ENCODE measurements at places on chromosomes 11 and 22.

GRCh38 chr11:96311120-96311568 lies 31.9 kb downstream of the MAML2 start:
- DNase-seq = no peak

DNA sequence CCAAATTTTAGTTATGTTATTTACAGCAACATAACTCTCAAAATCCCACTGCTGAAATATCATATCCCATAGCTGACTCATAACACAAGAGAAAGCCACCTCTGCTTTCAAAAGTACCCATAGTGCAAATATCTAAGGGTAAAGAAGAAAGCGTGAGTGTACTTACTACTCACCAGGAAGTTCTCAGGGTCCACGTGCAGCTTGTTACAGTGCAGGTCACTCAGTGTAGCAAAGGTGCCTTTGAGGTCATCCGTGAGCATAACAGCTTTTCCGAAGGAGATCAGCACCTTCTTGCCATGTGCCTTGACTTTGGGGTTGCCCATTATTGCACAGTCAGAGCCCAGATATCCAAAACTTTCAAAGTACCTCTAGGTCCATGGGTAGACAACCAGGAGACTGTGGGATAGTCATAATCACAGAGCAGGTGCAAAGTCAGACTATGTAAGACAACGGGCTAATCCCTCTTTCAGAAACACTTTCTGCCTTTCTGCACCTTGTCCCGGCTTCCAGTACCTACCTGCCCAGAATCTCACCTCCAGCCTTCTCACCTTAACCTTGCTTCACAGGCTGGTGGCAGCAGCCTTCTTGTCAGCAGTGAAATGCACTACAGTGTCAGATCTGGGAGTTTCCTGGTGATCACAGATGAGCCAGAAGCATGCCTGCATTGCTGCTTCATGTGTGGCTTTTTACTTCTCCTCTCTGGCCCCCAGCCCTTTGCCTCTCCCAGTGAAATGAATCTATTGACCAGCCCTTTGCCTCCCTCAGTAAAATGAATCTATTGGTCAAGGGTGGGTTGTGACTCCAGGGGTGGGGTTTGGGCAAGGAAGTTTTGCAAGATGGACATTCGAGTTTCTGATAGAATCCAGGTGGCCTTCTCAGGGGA lies 6.5 kb downstream of the HBG1 start:
- DNase-seq = no peak

DNA sequence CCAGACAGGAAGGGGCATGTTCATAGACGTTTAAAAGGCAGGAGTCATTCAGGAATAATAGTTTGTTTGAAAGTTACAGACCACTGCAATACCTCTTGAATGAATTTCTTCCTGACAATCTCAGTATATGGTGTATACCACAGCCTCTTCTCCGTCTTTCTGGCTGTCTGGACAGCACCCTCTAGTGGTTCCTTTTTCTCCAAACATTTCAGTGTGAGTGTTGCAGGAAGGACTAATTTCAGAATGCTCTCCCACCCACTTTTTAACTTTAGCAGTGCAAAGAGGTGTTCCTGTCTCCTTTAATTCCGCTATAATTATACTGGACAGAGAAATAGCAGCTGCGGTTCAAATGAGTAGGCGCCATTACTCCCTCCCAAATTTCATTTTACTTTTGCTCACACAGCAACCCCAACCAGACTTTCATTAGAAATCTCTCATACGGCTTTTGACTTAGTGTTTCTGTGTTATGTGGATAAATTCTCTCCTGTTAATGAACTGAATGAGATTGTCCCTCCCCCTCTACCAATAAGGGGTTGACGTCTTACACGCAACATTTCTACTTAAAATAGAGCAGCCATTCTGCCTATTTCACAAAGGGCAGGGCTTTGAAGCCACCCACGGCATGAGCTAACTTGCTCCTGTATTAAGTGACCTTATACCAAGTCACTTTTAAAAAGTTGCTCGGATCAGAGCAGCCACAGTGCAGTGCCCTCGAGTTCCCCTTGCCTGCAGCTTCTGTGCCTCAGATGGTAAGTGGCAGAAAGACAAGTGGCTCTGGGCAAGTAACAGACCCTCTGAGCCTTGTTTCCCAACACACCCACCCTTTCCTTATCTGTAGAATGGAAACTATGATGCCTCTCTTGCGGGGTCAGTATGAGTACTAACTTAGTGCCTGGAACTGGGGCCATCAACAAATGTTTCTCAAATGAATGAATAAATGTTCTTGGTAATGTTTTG lies 368.6 kb downstream of the OPCML start:
- DNase-seq = no peak

GRCh38 chr11:117011541-117011898 lies 86.7 kb downstream of the SIK3 start:
- no peak for DNase-seq

- no peak for DNase-seq
Measured at GRCh38 chr11:91086028-91086427, 863.2 kb upstream of the CHORDC1 start.

GRCh38 chr22:44128958-44129618 lies 51.6 kb upstream of the PARVG start:
- DNase-seq = no peak

DNA sequence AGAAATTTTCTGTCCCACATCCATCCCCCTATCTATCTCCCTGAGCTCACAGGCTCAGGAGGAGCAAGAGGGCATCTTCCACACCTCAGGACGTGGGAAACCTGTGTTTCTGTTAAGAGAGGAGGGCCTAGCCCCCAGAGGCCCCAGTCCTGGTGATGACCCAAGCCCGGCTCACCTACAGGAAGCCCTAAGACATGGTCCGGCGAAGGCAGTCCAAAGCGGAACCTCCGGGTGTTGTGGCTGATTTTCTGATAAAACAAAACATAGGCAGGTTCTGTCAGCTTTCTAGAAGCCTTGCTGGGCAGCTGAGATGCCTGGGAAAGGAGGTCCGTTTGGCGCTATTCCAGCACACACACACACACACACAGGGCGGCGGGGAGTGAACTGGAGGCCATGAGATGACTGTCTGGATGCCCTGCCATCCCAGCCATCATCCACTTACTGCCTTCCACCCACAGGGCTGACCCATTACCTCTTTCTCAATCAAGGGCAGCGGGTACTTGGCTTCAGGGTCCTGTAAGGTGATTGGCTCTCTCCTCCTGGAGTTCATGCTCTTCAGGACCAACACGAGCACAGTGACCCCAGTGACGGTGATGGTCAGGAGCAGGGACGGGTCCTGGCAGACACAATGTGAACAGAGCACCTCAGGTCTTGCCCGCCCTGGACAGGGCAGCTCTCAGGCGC lies 882 bp downstream of the CYB5R2 start:
- DNase-seq = no peak

DNA sequence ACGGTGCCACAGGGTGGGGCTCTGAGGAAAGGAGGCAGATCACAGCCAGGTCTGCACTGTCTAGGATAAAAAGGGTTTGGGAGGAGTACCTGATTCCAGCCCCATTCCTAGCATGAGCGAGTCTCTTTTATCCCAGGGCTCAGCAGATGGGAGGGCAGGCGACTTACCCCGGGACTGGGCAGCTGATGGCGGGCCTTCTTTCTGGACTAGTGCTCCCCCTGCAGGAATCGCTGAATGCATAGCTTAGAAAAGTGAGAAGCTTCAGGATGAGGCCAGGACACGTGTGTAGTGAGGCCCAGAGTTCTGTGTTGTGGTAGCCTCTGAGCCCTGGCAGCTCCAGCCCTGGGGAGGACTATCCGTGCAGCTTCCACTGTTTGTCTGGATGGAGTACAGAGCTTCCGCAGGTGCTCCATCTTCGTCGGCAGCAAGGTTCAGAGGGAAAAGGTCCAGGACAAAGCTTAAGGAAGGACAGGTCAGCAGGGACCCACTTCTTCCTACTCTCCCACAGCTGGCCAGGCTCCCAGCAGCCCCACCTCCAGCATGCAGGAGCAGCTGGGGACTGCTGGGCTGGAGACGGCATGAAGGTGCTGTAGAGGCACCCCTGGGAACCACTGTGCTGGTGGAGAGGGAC lies 30.4 kb downstream of the COMMD9 start:
- peak; percentile 44 for DNase-seq

GRCh38 chr11:45021001-45021400 lies 70.3 kb upstream of the TP53I11 start:
- DNase-seq = no peak

- DNase-seq = no peak
Measured at GRCh38 chr22:27557286-27558008, 244.1 kb downstream of the MN1 start.

DNA sequence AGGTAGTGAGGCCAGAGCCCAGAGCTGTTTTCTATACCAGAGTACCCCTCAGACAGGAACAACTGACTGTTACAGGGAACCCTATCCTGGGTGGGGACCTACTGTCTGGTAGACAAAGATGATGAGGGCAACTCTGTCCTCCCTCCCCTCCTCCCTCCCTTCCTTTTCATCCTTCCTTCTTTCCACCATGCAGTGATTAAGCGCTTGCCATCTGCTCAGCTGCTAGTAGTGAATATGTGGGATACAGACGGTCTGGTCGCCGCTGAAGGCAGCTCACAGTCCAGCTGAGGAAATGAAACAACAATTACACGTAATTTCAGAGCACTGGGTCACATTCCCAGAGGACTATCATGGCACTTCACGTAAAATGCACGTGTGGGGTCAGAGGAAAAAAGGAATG lies 597.1 kb downstream of the BUD13 start:
- no peak for DNase-seq

DNA sequence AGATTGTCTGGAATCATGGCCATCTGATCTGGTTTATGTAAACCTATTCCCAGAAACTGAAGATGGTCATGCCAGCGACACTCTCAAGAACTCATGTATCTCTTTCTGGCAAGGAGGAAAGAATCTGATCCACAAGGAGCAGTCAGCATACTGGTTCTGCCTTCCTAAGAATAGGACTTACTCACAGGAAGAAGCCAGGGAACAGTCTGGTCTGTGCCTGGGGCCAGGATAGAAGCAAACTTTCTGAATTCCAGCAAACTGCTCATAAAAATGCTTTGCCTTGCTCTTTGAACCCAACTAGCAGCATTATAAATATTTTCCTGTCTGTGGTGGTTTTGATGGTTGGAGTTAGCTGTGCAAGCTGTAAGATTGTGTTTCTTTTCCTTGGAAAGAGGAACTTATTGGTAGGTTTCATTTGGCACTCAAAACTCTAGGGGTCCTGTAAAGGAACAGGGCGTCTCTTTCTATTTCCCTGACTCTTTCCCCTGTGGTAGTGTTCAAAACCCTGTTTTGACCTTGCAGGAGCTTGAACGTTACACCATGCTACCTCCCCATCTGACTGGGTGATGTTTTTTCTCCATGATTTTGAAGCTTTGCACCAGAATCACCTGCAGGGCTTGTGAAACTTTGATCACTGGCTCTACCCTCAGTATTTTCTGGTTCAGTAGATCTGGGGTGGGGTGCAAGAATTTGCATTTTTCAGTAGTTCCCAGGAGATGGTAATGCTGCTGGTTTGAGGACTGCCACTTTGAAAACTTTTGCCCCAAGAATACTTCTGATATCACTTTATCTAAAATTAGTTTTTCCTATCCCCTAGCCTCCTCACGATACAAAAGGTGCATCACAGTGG lies 627.8 kb upstream of the ANO5 start:
- DNase-seq = no peak

- no peak for DNase-seq
Measured at GRCh38 chr11:68565768-68566167, 105.2 kb downstream of the PPP6R3 start.

DNA sequence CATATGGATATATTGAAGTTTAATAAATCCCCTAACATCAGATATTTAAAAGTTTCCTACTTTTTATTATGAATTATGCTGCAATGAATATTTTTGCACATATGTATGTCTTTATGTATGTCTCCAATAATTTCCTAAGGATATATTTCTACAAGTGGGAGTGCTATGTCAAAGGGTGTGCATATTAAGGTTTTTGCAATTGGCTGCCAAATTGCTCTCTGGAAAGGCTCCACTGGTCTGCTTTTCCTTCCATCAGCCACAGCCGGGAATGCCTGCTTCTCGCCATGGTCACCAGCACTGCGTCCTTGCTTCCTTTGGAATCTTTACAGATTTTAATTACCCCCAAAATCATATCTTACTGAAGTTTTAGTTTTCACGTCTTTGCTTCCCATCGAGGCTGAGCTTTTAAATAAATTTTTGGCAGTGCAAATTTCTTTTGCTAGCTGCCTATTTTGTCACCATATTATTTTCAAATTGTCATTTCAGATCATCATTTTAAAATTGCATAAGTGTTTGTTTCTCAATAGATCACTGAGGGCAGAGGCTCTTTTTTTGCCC lies 221.7 kb downstream of the SNX19 start:
- no peak for DNase-seq

- DNase-seq = no peak
Measured at GRCh38 chr11:28636033-28636432, 527.8 kb downstream of the METTL15 start.

DNA sequence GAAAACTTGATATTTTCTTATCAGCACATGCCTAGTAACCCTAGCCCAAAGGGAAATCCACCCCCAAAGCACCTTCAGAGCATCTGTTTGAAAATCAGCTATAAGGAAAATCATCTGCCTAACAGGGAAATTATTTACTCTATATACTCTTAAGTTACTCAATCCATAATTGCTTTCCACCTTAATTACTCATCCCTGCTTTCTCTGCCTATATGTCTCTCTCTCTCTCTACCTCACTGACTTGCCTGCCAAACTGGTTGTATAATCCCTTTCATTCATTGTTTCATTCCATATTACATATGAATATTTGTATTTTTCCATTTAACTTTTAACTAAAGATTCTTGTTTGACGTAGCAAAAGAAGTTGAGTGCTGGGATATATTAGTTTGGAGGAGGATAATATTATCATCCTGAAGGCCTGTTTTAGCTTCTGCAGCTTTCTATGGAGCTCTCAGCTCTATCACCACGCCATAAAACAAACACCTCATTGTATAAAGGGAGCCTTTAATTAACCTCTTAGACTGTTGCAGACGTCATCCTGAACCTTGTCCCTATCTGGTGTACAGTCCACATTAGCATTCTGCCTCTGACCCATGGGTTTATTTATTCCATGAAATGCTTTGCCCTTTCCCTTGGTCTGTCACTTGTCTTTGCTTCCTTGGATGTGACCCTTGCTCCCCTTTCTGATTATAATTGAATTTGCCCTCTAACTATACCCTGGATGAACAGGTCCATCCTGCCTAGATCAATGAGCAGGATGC lies 98.9 kb downstream of the INSC start:
- no peak for DNase-seq

All from smooth muscle cell of the brain vasculature (primary cell).